ENCODE measurements at places on chromosomes 12 and 14. TPM values are rescaled to one million over a fixed set of nuclear protein-coding genes. Genes with fewer than 3 reads are reported as not detected.

INSM2 gene
- not detected for total RNA-seq

GRCh38 chr14:59356312-59356711, 108.9 kb downstream of the GPR135 start:
- H3K4me3 ChIP-seq, result no peak overlapping the region
- H3K27me3 ChIP-seq, result no peaks in the 10 kb centered on the region
- H3K4me1 ChIP-seq, result no peaks in the 10 kb centered on the region
- no peak for DNase-seq
- no peaks in the 10 kb centered on the region for H3K36me3 ChIP-seq
- no peak overlapping the region for H3K27ac ChIP-seq

GRCh38 chr14:68493152-68493911, 299.5 kb downstream of the ZFP36L1 start:
- H3K4me1 ChIP-seq, result peaks cover 3% of the 10 kb centered on the region
- no peaks in the 10 kb centered on the region for H3K36me3 ChIP-seq

GRCh38 chr12:131387281-131388163, 323.4 kb upstream of the SFSWAP start:
- H3K36me3 ChIP-seq, result no peaks in the 10 kb centered on the region
- no peaks in the 10 kb centered on the region for H3K27me3 ChIP-seq
- DNase-seq, result no peak
- H3K4me1 ChIP-seq, result no peaks in the 10 kb centered on the region

GPR68 gene
- total RNA-seq, result 6.0 TPM

GRCh38 chr12:104590022-104590421, 133.3 kb downstream of the CHST11 start:
- no peak for DNase-seq
- peaks cover 23% of the 10 kb centered on the region for H3K36me3 ChIP-seq
- no peak overlapping the region for H3K4me3 ChIP-seq
- H3K27ac ChIP-seq, result no peak overlapping the region
- H3K27me3 ChIP-seq, result no peaks in the 10 kb centered on the region

SLC25A21 gene
- total RNA-seq, result not detected

GARIN6 gene
- not detected for total RNA-seq

- no peak overlapping the region for H3K4me3 ChIP-seq
- H3K27me3 ChIP-seq, result peaks cover 4% of the 10 kb centered on the region
- H3K27ac ChIP-seq, result no peak overlapping the region
- H3K4me1 ChIP-seq, result no peaks in the 10 kb centered on the region
Measured at GRCh38 chr12:112842441-112842840, 50.9 kb downstream of the RPH3A start.

All from activated T-helper 2 cell treated with anti-CD3 and anti-CD28 coated beads, Interferon-gamma antibody, Interleukin-2, Interleukin-4, amounts not matched to agents 10 μg/mL and 5 μg/mL and 100 μg/mL, durations not matched to agents 14 hours and 24 hours and 36 hours (primary cell).